ENCODE measurements at places on chromosomes 3 and 15.

GRCh38 chr3:71805691-71806090 is 20.7 kb upstream of the PROK2 start:
- DNase-seq, result no peak

GRCh38 chr15:78003539-78004008 is 73.9 kb downstream of the TBC1D2B start:
- no peak for DNase-seq

GRCh38 chr3:45225465-45226205 is 452 bp downstream of the TMEM158 start:
- DNase-seq, result no peak

DNA sequence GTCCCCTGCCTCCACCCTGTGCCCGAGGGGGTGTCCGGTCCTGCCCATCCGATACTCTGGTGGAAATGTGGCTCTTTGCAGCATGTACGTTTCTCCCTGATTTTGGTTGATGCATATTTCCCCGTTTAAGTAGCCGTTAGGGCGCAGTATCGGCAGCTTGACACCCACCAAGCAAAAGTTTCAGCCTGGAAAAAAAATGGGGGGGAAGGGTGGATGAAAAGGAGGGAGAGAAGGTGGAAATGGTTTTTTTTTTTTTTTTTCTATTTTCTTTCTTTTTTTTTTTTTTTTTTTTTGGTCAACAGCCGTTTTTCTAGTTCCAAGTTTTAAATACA is 1.3 kb downstream of the RAP2B start:
- no peak for DNase-seq

DNA sequence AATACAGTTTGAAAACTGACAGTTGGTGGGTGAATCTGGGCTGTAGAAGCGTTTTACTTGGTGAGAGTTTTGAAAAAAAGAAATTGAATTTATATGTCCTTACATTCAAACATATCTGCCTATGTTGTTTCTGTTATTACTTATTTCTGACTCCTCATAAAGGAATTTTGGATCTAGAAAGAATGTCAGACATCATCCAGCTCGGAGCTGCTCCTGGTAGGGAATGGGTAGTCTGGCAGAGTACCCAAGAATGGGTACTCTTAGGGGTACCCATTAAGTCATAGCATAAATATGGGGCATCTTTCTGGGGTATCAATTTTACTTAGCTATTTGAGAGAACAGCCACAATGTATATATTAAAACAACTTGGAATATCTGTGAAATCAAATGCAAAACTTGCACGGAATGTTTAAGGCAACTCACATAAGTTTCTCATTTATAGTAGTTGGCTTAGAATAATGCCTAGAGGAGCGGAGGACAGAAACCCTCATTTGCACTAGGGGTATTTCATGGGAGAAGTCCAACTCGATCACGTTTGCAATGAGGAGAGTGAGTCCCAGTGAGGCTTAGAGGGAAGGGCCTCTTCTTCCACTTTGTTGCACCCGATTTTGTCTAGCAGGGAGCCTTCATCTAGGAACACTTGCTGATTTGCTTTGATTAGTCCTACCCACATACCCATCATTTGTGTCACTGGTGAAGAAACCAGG is 2.4 kb upstream of the LARP6 start:
- DNase-seq, result no peak

DNA sequence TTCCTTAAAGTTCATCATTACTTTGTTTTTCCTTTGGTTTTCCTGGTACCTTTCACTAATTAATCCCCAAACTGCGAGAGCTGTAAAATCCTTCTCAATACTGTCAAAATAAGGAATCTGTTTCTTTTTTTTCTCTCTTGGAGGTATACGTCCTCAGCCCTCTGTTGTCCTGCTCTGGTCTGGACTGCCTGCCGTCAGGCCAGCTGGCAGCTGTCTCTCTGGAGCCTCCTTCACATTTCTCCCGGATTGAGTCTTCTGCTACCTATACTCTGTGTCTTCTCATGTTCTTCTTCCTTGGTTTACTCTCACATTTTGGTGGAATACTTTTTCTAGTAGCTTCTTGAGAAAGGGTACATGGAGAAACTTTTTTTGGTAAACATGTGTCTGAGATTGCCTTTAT is 13.8 kb downstream of the TATDN2 start:
- DNase-seq, result no peak

DNA sequence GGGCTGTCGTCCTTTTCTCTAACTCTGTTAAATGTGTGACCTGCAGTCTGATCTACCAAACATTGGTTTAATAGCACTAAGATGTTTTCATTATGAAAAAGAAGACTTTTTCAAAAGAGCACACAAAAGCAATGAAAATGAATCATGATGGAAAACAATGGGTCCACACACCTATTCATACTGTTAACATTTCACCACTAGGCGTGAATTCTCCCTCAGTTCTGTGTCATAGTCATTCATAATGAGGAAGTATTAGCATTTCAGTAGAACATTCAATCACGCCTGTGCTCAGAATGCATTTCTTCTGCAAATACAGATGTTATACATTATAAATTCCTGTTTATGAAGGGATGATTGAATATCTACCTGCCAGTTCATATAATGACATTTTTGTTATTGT is 35.9 kb downstream of the EIF4E3 start:
- no peak for DNase-seq
